ENCODE measurements at places on chromosomes 12 and 14.

DNA sequence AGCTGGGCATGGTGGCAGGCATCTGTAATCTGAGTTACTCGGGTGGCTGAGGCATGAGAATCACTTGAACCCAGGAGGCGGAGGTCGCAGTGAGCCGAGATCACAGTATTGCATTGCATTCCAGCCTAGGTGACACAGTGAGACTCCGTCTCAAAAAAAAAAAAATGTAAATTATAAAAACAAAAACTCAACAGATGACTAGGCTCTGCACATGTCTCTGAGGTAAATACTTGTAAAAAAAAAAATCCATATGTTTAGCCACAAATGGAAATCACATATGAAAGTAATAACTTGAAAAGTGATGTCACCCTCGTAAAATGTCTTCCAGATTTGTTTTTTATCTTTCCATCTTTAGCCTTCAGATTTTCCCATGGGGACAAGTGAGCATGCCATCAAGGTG lies 85.0 kb downstream of the KICS2 start:
- DNase-seq: no peak

- DNase-seq: no peak
Observed at GRCh38 chr14:61887628-61888027, 125.4 kb downstream of the SNAPC1 start.

DNA sequence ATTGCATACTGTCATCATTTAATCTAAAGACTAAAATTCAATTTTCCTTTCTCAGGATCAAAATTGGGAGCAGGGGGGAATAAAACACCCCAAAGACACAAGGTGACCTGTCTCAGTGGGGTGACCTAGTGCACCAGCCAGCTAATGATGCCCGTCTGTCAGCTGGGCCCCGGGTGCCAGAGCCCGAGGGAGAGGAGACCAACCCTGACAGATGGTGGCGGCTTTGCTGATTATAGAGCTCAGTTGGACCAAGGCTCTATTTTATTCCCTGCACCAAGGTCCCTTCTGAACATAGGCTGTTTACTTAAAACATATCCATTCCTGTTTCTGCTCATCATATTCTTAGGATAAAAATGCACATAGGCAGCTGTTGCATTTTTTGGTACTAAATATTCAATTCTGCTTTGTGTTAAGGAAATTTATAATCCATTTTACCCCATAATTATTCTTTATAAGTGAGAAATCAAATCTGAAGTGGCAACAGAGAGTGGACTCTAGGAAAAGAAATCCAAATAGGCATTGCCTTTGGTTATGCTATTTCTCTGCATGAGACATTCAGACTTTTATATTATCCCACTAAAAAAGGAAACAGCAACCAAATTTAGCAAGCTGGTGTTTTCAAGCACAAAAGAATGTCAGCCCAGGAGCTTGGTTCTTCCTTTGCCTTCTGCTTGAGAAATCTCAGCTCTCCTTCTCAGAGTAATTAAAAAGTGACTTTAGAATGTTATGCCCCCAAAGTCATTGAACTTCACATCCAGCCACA lies 96.8 kb upstream of the IFNG-AS1 start:
- DNase-seq: no peak

- DNase-seq: no peak
Observed at GRCh38 chr14:94374116-94374515, 14.3 kb downstream of the SERPINA1 start.

DNA sequence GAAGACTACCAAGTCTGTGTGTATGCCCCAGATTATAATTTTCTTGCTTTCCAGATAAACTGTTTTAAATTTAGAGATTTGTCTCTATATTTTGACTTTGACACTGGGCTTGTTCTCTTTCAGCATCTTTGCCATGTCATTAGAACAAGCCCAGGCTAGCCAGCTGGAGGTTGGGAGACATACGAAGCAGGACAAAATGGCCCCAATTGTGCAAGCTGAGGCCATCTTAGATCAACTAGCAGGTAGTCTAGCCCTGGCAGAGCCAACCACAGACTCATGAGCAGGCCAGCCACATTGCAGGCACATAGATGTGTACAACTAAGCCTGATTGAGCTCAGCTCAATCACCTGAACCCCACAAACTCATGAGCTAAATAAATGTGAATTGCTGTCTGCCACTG lies 321.4 kb downstream of the ATP23 start:
- DNase-seq: no peak

GRCh38 chr12:104687823-104688573 lies 231.2 kb downstream of the CHST11 start:
- DNase-seq: peak; percentile 66
